Ecto neural progenitor cell (in vitro differentiated cells): ENCODE measurements at places on chromosomes 5 and 9.
A peak's percentile ranks its signal among the peaks of the same experiment; 100 is the strongest.

DNA sequence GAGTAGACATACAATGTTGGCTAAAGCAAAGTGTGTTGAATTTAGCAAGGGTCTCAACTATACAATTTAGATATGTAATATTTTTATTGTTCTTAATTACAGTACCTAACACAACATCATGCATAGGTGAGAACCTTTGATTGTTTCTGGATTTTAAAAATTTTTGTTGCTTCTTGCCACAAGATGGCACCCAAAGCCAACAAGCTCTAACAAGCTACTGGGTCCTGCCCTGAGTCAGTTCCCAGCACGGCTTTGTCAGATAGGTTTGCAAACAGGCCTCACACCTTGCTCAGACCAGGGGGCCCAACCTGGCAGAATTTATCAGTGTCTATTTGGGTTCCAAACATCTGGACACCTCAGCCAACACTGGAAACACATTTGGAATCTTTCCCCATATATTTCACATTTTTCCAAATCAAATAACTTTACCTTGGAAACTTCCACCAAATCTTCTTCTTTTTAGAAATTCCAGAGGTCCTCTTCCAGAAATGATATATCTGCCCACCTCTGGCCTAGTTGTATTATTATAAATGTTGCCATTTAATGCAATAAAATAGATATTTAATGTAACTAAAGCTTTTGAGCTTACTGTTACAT lies 49.5 kb upstream of the EGFLAM start:
- no peak for DNase-seq

DNA sequence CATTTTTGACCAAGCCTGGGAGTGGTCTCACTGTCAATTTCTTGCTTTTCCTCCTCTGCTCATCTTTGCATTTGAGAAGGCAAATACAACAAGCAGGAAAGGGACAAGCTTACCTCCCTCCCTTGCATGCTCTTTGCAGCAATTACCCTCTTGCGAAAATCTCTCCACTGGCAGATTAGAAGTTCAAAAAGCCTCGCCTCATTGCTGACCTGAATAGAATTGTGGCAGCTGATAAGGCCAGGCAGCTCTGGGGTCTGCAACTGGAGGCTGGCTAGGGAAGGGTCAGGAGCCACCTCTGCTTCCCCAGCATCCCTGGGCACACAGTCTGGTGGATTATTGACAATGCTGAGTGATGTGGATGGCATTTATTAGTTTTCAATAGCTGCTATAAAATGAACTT lies 362.3 kb upstream of the KIF2A start:
- DNase-seq, result no peak

- peak; percentile 72 for DNase-seq
These were observed 168.2 kb downstream of the DAB2IP start for GRCh38 chr9:121819428-121820231.

DNA sequence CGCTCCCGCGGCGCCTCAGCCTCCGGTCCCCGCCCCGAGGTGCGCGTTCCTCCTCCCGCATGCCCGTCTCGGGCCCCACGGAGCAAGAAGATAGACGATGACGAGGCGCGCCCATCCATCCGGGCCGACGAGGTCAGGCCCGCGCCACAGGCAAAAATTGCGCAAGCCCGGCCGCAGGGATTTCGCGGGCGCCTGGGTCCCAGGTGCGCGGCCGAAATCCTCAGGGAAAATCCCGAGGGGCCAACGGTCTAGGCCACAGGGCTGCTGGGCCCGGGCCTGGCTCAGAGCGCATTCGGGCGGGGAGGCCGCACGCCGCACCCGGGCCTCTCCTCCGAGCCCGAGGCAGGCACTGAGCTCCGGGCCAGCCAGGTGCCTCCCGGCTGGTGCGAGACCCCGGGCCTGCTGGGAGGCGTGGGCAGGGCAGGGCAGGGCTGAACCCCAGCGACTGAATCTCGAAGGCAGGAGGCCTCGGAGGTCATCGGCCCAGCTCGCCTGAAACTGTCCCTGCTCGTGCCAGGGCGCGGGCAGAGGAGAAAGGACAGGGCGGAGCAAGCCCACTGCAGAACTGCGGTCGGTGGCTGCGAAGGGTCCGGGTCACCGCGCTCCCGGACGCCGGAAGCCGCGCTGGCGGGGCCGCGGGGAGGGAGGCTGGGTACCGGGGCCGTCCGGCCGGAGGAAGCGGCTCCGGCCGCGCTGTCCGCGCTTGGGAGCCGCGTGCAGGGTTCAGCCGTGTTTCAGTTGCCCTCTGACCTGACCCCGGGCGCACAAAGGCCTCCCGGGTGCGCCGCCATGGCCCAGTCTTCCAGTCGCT lies 66.8 kb downstream of the FOXD1 start:
- DNase-seq, result peak; percentile 42

DNA sequence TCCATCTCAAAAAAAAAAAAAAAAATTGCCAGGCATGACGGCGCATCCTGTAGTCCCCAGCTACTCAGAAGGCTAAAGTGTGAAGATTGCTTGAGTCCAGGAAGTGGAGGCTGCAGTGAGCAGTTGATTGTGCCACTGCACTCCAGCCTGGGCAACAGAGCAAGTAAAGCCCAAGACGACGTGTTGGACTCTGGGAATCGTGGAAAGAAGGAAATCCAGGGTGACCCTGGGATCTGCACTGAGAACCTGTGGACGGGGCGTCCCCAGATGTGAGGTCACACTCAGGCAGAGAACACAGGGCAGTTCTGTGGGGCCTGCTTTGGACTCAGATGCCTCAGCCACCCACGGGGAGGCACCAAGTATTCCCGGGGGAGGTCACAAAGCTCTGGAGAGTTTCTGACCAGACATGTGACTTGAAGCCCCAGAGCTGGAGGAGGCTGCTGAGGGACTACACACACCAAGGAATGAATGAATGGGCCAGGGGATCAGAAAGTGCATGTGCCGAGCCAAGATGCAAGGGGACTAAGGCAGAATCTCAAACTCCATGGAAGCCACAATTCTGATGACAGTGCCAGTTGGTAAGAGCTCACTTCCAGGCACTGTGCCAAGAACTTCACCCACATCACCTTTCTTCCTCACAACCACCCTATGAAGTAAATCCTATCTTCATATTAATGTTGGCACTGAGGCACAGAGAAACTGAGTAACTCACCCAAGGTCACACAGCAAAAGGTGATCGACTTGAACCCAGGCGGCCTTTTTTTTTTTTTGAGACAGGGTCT lies 12.9 kb downstream of the DYNC2I2 start:
- no peak for DNase-seq

- DNase-seq, result no peak
These were observed 575.3 kb upstream of the MEF2C start for GRCh38 chr5:89458332-89458656.

DNA sequence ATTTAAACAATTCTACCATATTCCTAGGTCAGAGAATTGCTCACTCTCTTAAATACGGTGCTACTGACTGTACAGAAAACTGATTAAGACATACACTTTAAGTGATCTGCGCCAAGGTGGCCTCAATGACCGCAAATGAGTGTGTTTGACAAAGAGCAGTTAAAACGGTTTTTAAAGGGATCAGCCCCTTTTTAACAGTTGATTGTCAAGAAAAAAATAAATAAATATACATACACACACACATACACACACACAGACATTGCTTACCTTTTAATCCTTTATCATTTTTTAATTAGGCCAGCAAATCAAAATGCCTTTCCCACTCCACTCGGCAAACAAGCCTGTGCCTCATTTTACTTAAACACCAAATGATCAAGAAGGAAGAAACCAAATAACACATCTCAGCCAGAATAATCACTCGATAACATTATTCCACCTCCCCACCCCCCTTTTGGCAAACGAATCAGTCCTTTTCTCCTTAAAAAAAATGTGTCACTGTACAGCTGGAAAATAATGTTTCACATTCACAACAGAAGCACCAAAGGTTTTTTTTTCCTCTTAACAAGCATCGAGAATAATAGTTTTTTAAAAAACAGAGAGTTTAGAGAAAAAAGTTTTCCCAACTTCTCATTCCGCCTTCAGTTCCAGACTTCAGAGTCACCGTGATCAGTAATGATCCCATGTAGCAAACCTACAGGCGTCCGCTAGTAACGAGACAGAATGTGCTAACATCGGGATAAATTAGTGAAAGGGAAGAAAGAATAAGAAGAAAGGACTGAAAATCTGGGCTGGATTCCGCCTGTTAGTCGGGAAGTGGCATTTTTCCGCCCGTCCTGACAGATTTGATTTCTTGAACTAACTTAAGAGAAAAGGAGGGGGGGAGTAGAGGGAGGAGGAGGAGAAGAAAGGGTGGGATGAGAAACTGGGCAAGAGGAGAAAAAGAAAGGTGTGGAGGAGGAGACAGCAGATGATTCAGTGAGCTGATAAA lies at the start of gene ZNF608:
ZNF608 (minus strand) TSS at position 712 of the 988 bp plus-strand sequence. CDS start 1,650 bp downstream, outside the sequence.
- peak; percentile 61 for DNase-seq

- no peak for DNase-seq
These were observed 488.6 kb upstream of the TRPC7 start for GRCh38 chr5:136853971-136854370.

GRCh38 chr5:136722086-136722485 lies 356.7 kb upstream of the TRPC7 start:
- no peak for DNase-seq

DNA sequence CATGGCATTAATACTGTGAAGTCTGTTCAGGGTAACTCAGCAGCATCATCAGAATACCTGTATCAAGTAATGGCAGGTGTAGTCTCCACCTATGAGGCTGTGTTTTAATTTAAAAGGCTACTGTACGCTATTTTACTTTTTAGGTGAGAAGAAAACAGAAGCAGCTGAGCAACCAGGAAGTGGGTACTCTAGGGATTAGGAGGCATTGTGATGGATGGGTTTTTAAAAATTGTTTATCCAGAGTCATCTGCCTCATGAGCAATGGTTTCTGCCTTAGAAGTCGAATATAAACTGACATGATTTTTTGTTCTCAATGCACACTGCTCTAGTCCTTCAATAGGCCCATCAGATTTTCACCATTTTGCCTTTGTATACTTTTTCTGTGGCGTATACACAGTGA lies 42.6 kb downstream of the PSIP1 start:
- DNase-seq, result no peak

DNA sequence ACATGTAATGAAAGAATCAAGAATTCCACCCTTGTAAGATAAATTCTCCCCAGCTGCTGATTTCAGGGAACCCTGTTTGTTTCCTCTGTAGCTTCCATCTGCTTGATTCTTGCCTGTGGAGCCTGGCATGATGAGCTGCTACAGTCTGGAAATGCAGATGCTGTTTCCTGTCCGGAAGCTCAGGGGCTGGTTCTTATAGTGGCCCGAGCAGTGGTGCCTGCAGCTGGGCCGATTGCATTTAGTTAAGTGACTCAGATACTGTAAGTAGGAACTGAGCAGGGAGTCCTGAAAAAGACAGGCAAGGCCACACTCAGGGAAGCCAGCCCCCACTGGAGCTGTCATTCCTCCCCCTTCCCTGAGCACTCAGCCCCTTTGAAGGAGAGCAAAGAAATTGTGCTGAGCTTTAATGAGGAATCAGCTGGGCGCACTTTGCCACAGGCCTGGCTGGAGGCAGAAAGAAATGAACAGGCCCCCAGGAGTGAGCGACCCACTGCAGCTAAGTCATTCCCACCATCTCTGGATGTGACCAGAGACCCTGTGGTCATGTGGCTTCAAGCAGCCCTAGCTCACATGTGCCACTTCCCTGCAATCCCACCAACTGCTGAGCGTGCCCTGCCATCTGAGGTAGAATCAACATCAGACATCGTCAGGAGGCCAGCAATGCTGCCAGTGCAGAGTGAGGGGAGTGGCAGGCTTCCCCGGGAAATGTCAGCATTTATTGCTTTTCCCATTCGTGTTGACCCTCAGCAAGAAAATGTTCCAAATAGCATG lies 206.0 kb upstream of the WWC1 start:
- no peak for DNase-seq

- no peak for DNase-seq
These were observed 8.7 kb downstream of the PCAT7 start for GRCh38 chr9:94563548-94563947.
